Peyer's patch (tissue), 4 donors: ENCODE measurements at places on chromosomes 1 and 21. TPM values are rescaled to one million over a fixed set of nuclear protein-coding genes. Genes with fewer than 3 reads are reported as not detected.

GRCh38 chr1:114289306-114289705, 135.6 kb upstream of the SYT6 start:
- H3K36me3 ChIP-seq: no peaks in the 10 kb centered on the region
- no peaks in the 10 kb centered on the region for H3K27me3 ChIP-seq
- H3K27ac ChIP-seq: no peak overlapping the region
- H3K4me3 ChIP-seq: no peak overlapping the region
- DNase-seq: no peak

DNA sequence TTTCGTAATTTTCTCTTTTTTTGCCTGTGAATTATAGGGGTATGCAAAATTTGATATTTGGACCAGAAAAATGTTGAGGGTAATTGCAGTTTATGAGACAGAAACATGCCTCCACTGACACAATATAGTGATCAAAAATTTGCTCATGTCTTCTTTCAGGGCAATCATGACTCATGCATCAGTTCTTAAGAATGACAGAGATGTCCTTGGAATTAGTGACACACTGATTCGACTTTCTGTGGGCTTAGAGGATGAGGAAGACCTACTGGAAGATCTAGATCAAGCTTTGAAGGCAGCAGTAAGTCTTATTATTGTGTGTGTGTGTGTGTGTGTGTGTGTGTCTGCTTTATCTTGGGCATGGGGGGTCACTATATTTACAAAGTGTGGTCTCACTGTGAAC, 27.5 kb downstream of the CTH start:
- no peak overlapping the region for H3K27ac ChIP-seq
- H3K36me3 ChIP-seq: no peaks in the 10 kb centered on the region
- H3K27me3 ChIP-seq: no peaks in the 10 kb centered on the region
- no peaks in the 10 kb centered on the region for H3K4me1 ChIP-seq
- DNase-seq: no peak
- no peak overlapping the region for H3K4me3 ChIP-seq

DNA sequence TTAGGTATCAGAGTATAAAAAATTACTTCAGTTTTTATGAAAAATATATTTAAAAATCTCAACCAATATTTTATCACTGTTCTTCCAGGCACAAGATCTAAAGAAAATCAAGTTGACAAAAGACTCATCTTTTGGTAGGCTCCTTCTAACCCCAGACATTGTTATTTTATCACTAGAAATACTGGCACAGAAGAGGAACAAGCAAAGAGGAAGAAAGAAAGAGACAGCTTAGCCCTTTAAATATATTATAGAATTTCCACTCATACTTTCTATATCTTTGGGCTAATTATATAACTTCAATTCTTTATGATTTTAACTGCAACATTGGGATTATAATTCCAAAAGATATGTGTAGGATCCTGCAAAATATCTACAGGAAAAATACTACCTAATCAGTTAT, 32.4 kb downstream of the SPTA1 start:
- no peaks in the 10 kb centered on the region for H3K27me3 ChIP-seq
- H3K27ac ChIP-seq: no peak overlapping the region
- DNase-seq: no peak
- no peak overlapping the region for H3K4me3 ChIP-seq
- no peaks in the 10 kb centered on the region for H3K4me1 ChIP-seq

DNA sequence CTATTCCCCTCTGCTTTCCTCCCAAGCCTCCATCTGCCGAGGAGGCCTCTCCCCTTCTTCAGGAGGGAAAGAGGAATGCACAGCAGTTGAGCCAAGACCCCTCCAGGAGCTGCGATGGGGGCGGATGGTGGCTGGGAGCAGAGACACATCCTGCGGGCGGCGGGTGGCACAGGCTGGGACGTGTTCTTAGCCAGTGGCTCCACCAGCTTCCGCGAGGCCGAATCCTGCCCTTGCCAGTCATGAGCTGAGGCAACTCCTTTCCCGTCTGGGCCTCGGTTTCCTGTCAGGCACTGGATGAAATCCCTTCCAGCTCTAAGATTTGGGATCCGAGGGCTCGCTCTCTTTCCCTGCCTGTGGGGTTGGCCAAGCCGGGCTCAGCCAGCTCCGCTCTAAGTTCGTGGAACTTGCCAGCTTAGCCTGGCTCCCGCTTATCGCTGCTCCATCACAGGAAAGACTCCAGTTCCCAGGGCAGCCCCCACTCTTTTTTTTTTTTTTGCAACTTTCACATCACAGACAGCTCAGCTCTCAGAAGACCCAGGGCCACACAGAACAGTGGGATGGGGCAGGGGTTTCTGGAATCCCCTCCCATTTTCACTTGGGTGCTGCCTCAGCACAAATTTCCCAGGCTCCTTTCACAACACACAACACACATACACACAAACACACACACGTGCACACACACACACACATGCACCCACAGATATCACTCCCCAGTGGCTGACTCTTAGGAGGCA, 506 bp downstream of the MYOM3 start:
- H3K36me3 ChIP-seq: no peaks in the 10 kb centered on the region
- H3K4me1 ChIP-seq: no peaks in the 10 kb centered on the region
- no peak for DNase-seq

APOBEC4 gene
- total RNA-seq: not detected

FAM89A gene
- total RNA-seq: 0.94 TPM

GRCh38 chr1:28545246-28545628, 7.6 kb upstream of the TRNAU1AP start:
- H3K27ac ChIP-seq: no peak overlapping the region
- H3K4me1 ChIP-seq: no peaks in the 10 kb centered on the region
- no peak overlapping the region for H3K4me3 ChIP-seq
- no peak for DNase-seq
- H3K27me3 ChIP-seq: no peaks in the 10 kb centered on the region

DNA sequence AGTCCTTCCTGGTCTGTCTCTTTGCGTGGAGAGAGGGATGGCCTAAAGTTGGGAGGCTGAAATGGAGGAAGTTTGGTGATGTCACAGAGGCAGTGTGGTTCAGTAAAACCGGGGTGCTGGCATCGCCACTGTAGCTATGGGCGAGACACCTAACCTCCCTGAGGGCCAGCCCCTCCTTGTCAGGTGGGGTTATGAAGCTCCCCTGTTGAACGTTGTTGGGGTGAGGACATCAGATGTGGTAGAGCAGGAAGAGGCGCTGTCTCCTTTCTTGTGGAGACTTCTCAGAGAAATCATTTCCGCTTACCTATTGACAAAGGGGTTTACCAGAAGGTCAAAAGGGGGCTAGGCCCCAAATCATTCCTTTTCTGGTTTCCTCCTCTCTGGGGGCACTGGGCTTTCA, 294.7 kb downstream of the SIPA1L2 start:
- H3K4me1 ChIP-seq: no peaks in the 10 kb centered on the region
- no peak overlapping the region for H3K4me3 ChIP-seq
- no peaks in the 10 kb centered on the region for H3K27me3 ChIP-seq
- H3K27ac ChIP-seq: no peak overlapping the region
- H3K36me3 ChIP-seq: no peaks in the 10 kb centered on the region

C1QTNF12 gene
- total RNA-seq: 58.0 TPM

- H3K4me1 ChIP-seq: no peaks in the 10 kb centered on the region
- H3K27ac ChIP-seq: no peak overlapping the region
- H3K4me3 ChIP-seq: no peak overlapping the region
- no peak for DNase-seq
These were observed 26.1 kb downstream of the CD58 start for GRCh38 chr1:116544588-116545358.

- H3K4me3 ChIP-seq: no peak overlapping the region
- no peak for DNase-seq
- no peaks in the 10 kb centered on the region for H3K27me3 ChIP-seq
- no peak overlapping the region for H3K27ac ChIP-seq
- H3K4me1 ChIP-seq: no peaks in the 10 kb centered on the region
These were observed 183.3 kb downstream of the AK5 start for GRCh38 chr1:77465139-77465538.

DNA sequence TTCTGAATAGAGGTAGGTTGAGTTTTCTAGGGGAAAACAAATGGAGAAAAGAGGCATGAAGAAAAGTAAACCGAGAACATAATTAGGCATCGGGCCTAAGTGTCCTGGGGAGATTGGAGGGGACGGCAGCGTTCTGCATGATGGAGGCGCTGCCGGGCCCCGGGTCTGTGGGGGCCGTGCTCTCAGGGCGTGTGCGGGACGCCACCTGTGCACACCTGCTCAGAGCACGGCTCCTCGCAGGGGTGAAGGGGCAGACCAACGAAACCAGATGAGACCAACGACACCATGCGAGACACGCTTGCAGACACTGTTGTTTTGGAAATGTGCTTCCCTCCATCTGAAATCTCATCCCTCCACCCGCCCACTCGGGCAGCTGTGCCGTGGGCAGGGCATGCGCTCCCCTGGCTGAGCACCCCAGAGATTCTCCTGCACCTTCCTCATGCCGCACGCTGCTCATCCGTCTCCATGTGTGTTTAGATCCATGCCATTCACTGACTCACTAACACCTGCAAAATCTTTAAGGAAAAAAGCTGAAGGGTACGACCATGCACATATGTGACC, 28.2 kb upstream of the TRAPPC10 start:
- no peak overlapping the region for H3K4me3 ChIP-seq
- DNase-seq: no peak
- H3K27ac ChIP-seq: no peak overlapping the region
- H3K27me3 ChIP-seq: no peaks in the 10 kb centered on the region
- peaks cover 3% of the 10 kb centered on the region for H3K4me1 ChIP-seq
- H3K36me3 ChIP-seq: no peaks in the 10 kb centered on the region

DNA sequence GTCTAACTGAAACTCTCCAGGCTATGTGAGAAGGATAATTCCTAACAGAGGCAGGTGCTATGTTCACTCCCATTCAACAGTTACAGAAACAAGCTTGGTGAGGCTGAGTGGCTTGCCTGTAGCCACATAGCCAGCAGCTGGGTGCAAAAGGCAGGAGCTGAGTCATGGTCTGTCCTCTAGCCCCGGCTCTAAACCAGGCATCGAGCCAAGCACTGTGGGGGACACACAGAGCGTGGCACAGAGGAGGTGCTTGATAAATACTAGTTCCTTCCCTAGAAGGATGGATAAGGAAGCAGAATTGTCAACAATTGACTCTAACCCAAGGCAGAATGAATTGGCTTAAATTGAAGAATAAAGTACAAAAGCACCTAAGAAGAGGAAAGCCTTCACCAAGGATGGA, 10.4 kb upstream of the KCNA2 start:
- H3K4me1 ChIP-seq: peaks cover 4% of the 10 kb centered on the region
- no peaks in the 10 kb centered on the region for H3K36me3 ChIP-seq
- no peaks in the 10 kb centered on the region for H3K27me3 ChIP-seq
- no peak for DNase-seq
- no peak overlapping the region for H3K4me3 ChIP-seq

DNA sequence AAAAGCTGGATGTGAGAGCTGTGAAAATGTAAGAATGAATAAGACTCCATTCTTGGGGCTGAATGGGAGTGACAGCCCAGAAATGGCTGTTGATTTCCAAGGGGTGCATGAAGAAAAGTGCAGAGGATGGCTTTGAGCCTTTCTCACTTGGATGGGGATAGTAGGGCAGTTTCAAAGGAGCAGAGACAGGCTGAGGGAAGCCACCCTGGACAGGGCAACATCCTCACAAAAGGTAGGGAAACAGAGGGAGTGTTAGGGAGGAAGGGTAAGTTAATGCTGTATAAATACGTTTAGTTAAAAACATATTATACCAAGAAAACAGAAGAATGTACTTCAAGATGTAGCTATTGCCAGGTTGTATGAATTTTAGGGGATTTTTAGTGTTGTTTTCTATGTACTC, 38.1 kb downstream of the GADD45A start:
- no peaks in the 10 kb centered on the region for H3K36me3 ChIP-seq
- no peak overlapping the region for H3K4me3 ChIP-seq
- H3K27ac ChIP-seq: no peak overlapping the region
- DNase-seq: no peak
- peaks cover 25% of the 10 kb centered on the region for H3K4me1 ChIP-seq

DNA sequence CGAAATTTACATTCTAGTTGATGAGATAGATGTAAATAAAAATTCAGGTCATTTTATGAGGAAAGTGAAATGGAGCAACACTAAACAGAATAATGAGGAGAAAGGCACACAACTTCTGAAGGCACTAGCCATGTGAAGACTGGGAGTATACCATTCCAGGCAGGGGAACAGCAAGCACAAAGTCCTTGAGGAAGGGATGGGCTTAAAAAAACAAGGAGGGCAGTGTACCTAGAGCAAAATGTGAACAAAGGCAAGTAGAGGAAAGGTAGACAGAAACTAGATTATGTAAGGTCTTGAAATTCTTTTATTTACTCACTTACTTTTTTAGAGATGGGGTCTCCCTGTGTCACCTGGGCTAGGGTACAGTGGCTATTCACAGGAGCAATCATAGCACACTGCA, 54.1 kb upstream of the LRIG2 start:
- no peak overlapping the region for H3K4me3 ChIP-seq
- no peaks in the 10 kb centered on the region for H3K4me1 ChIP-seq
- H3K27me3 ChIP-seq: no peaks in the 10 kb centered on the region
- DNase-seq: no peak

- H3K36me3 ChIP-seq: peaks cover 11% of the 10 kb centered on the region
- no peaks in the 10 kb centered on the region for H3K4me1 ChIP-seq
- H3K27me3 ChIP-seq: no peaks in the 10 kb centered on the region
- DNase-seq: no peak
- H3K27ac ChIP-seq: no peak overlapping the region
These were observed 79.3 kb downstream of the USP25 start for GRCh38 chr21:15809065-15809464.

DNA sequence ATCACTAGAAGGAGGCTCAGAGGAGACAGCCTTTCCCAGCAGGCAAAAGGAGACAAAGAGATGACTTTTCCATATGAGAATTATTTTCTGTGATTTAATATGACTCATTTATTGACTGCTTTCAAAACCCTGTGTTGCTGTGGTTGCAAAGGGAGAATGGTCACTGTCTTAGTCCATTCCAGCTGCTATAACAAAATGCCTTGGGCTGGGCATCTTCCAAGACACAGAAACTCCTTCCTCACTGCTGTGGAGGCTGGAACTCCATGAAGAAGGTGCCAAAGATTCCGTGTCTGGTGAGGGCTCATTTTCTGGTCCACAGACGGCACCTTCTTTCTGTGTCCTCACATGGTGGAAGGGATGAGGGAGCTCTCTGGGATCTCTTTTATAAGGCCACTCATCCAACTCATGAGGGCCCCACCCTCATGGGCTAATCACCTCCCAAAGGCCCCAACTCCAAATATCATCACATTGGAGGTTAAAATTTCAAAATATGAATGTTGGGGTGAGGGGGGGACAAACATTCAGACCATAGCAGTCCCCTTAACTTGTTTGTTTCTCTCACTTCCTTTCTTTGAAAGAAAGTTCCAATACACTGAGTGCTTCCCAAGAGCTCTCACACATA, 252.1 kb upstream of the RAB4A start:
- no peaks in the 10 kb centered on the region for H3K27me3 ChIP-seq
- no peak for DNase-seq
- H3K4me3 ChIP-seq: no peak overlapping the region
- no peak overlapping the region for H3K27ac ChIP-seq
- H3K36me3 ChIP-seq: no peaks in the 10 kb centered on the region

TLR5 gene
- 2.5 TPM for total RNA-seq

DNA sequence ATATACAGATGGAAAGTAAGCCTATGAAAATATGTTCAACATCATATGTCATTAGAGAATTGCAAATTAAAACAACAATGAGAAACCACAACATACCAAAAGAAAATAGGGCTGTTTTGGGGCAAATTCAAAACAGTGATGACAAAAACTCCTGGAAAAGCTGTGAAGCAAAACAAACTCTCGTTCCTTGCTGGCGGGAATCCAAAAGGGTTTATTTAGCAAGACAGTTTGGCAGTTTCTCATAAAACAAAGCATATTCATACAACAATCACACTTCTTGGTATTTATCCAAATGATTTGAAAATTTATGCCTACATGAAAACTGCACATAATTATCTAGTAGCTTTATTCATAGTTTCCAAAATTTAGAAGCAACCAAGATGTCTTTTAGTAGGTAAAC, 44.4 kb downstream of the COL11A1 start:
- no peaks in the 10 kb centered on the region for H3K36me3 ChIP-seq
- H3K27me3 ChIP-seq: no peaks in the 10 kb centered on the region
- no peak overlapping the region for H3K4me3 ChIP-seq
- DNase-seq: no peak

KRTAP12-2 gene
- not detected for total RNA-seq
